RWPE2 (cell line): ENCODE measurements at places on chromosomes 3 and 15.

DNA sequence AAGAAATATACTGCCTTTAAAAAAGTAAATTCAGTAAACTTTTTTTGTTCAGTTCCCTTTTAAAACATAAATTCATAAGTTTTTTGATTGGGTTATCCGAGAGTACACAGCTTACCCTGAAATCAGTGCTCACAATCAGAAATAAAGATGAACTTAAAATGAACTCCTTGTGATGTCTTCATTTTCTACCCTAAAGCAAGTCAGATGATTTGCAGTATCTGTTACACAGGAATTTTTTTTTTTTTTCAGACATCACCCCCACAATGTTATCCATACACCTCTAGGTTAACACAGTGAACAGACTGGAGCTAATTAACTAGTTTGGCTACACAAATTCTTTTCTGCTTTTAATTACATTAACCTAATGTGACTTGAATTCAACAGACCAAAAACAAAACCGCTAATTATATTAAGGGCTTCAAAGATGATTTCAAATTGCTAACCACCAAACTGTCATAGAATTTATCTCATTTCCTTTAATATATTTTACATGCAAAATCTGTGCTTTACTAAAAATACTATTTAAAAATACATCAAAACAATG is 1042.0 kb downstream of the ROBO1 start:
- no peak for DNase-seq

- DNase-seq = no peak
Measured at GRCh38 chr3:49013113-49013737, 5.2 kb downstream of the DALRD3 start.

DNA sequence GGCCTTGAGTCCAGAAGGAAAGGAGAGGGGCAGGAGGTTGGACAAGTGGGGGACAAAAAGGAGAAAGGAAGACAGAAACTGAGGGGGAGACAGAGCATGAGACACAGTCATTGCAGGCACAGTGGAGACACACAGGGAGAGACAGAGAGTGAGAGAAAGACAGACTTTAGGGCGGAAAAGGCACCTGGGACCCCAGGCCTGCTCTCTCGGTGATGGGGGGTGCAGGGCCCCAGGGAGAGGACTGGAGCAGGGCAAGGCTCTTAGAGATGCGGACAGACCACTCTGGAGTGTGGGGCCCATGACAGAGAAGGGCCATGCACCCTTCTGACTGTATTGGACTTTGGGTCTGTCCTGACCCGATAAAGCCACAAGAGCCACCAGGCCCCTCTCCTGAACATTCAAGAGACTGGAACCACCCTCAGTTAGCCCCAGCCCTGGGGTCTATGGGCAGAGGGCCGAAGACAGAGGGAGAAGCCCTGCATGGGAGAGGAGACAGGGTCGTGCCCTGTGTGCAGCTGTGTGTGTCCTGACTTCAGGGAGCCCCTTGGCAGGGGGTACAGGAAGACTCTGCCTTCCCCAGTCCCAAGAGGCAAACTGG is 12.5 kb downstream of the PLCD1 start:
- no peak for DNase-seq

DNA sequence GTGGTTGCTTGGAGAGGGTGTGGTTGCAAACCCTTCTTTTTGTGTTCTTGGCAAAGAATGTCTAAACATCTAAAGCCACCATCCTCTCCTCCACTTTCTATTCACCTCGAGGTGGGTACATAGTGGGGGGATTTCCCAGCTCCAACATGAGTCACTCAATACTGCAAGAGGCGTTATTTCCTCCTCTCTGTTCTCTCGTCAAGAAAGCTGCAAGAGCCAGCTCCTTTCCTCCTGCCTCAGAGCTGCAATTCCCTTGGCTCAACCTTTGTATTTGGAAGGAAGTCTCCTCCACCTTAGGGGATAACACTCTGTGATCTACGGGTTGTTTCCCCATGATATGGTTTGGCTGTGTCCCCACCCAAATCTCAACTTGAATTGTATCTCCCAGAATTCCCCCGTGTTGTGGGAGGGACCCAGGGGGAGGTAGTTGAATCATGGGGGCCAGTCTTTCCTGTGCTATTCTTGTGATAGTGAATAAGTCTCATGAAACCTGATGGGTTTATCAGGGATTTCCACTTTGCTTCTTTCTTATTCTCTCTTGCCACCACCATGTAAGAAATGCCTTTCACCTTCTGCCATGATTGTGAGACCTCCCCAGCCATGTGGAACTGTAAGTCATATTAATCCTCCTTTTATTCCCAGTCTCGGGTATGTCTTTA is 138.4 kb downstream of the PLCL2 start:
- no peak for DNase-seq

DNA sequence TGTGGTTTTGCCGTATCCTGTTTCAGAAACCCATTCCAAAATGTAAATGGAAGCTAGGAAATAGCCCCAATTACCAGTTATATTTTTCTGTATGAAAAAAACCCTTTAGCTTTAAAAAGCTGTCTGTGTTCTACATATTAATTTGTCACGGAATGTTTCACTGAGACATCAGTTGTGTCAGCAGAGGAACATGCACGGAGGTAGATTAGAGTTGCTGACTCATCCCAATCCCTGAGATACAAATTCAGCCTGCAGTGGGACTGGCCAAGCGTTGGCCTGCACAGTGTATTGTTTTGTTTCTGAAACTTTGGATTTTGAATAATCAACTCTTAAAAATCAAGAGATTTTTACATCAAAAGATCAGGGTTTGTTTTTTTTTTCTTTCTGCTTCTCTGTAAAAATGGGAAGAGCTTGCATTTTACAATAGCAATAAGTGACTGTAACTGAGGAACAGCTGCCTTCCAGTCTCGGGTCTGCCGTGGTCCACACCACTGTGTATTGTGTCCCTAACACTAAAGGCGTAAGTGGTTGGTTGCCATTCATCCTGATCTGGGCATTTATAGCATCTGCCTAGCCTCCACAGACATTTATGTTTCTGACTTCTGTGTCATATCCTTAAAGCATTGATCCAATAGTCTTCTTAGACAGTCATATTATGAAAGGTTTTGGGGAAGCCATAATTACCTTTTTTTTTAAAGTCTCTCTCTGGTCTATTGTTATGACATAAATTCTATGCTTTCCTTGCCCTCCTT is 218.1 kb downstream of the ADAMTSL3 start:
- DNase-seq = no peak

DNA sequence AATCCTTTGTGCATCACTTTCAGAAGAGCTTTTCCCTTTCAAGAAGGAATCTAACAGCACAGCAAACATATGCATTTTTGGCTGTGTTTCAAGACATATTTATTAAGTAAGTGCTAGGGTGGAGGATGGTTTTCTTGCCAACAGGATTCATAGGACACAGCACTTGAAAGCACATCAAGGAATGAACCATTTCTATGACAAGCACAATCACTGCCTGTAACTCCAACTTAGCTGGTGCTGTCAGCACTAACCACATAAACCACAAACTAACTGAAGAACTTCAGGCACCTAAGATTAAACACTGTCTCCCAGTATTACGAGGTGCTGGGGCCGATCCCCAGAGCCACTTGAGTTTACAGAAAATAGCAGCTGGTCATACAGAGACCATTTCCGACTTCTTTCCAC is 35.4 kb upstream of the SPRED1 start:
- no peak for DNase-seq

GRCh38 chr15:67177752-67178151 is 76.7 kb downstream of the AAGAB start:
- DNase-seq = no peak

DNA sequence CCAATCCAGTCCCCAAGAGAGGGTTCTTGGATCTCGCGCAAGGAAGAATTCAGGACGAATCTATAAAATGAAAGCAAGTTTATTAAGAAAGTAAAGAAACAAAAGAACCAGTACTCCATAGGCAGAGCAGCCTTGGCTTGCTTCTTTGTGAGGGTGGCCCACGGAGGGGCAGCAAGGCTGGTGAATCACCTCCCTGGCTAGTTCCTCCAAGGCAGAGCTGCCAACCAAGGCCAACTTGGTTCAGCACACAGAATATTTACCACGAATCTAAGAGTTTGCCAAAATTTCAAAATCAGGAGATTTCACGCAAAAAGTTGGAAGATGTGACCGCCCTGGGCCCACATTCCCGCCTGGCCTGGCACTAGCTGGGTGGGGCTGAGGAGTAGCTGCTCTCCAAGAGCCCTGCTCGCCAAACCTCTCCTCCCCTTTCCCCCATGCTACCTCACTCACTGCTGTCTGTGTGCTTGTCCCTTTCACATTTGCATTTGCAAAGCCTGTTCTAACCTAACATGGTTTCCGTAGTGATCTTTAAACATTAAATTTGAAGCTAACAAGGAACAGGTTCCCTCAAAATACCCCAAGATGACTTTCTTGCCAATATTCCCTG is 26.2 kb upstream of the DCUN1D1 start:
- no peak for DNase-seq

DNA sequence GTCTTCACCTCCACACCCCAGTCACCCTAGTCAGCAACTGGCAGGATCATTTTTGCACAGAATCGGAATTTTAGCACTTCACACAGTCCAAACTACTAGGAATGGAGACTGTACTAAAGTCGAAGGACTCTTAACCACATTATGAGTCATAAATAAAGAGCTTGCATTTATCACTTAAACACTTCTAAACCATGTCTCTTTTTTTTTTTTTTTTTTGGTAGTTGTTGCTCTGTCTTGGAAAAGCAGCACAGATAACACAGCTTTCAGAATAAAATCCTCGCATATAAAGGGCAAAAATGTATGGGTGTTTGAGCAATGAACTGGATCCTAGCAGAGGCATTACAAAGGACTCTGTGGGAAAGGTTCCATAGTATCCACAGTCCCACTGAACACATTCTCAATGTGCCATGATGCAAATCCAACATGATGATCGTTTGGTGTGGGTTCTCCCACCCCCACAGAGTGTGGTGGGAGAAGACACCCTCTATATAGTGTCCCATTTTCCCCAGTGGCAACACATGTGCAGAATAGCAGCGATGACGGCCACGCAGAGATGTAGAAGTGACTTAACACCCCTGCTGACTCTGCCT is 47.1 kb downstream of the FOXP1 start:
- DNase-seq = no peak

DNA sequence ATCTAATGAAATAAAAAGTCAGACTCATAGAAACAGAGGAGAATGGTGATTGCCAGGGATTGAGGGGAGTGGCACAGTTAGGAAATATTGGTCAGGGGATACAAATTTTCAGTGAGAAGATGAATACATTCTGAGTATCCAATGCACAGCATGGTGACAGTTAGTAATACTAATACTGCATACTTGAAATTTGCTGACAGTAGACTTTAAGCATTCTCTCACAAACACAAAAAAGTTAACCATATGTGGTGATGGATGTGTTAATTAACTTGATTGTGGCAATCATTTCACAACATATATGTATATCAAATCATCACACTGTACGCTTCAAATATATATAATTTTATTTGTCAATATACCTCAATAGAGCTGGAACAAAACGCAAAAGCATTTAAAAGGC is 9.2 kb upstream of the COL6A6 start:
- DNase-seq = no peak
